ENCODE measurements at places on chromosomes 4 and X. TPM values are rescaled to one million over a fixed set of nuclear protein-coding genes. Genes with fewer than 3 reads are reported as not detected.

GRCh38 chr4:37802068-37802666 is 24.3 kb upstream of the PGM2 start:
- peak; percentile 72 for DNase-seq

DNA sequence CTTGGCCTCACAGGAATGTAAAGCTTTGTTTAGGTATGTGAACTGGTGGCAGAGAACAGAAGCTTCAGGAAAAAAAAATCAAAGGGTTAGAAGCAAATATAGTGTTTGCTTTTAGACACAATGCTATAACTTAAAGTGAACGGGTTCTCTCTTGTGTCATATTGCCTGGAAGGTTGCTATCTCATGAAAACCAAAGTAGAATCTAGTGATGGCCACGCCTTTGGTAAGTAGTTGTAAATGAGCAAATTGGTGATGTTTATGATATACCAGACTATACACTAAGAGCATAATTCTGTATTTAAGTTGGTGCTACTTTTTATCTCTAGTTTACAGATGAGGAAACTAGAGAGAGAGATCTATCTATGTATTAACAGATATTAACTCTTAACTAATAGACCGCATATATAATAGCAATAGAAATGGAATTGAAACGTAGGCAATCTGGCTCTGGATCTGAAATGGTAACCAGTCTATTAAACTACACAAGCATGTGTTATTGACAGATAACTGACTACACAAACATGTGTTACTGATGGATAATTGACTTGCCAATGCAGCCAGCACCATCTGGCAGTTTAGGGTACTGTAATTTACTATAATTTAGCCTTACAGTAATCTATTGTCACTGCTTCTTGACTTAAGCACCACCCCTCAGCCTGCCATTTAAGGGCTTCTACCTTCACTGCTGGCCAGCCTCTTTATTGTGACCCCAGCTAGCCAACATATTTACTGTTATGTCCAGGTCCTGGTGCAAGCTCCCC is 40.8 kb downstream of the HCCS start:
- no peak for DNase-seq

DNA sequence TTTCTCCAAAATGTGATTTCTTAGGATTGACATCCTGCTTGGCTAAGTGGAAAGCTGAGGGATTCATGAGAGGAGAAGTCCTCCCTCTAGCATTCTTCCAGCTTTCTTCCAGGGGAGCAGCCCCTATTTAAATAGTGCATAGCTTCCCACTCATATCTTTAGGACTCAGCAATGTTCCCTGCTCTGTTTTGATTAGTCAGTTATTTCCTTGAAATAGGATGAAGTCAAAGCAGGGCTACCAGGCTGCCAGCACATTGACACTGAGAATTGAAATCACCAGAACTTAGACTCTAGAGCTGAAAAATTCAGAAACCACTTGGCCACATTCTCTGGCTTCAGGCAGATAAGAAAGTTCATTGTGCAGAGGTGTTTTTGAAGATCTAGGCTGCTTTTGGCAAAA is 74.7 kb upstream of the SMAD1 start:
- peak; percentile 39 for DNase-seq

GRCh38 chrX:102650903-102651241 is 411 bp upstream of the GPRASP1 start:
- DNase-seq: no peak

DNA sequence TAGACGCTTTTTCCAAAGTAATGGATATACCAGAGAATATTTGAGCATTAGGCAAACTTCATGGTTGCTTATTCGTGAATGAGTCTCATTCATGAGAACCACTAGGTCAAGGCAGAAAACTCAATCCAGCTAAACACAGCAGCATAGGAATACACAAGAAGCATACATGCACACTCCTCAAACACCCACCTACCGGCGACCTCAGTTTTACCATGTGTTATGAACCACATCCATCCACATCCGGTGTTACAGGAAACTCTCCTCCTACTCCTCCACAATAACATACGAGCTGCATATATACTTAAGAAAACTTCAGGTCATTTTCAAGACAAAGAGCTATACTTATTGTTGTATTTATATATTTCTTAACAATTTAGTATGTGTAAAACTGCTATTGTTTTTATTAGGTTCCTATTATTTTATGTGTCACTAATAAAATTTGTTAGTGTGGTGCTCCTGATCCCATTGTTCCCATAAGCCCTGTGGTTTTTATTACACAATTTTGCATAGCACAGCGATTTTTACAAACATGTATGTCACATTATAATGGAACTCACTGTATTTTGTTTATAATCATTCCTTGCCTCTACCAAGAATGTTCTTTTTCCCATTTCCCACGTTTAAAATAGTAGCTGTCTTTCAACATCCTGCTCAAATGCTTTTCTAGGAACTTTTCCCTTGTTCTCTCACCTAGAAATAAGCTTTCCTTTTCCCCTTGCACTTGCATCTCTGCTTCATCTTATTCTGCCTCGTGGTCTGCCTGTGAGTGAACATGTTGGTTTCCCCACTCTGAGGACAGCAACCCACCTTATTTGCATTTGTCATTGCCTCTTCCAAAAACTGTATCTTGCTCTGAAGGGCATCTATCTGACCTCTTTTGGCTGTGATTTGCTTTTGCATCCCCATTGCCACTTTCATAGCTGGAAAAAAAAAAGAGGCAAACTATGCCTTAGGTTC is 48.3 kb downstream of the STBD1 start:
- no peak for DNase-seq

Gene GAR1
- 3.4 TPM for total RNA-seq

Gene SMR3B
- total RNA-seq: not detected

GRCh38 chrX:103754401-103754800 is 22.2 kb upstream of the PLP1 start:
- DNase-seq: no peak

Data from dermis blood vessel endothelial cell (primary cell).